T-helper 17 cell (primary cell): ENCODE measurements at places on chromosomes 16 and 17.
A peak's percentile ranks its signal among the peaks of the same experiment; 100 is the strongest.

DNA sequence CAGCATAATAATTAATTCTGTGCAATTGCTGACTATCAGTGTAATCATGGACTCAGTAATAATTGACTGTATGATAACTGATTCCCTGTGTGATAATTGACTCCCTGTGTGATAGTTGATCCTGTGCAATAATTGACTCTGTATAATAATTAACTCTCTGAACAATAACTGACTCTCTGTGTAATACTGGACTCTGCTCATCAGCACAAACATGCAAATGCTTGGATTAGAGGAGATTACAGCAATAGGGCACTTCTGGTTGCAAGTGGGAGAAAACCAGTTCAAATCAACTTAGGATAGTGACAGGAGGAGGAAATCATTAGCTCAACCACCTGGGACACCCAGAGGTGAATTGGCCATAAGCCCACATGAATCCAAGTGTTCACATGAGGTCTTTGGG lies 582.1 kb downstream of the RBFOX1 start:
- no peak for DNase-seq

DNA sequence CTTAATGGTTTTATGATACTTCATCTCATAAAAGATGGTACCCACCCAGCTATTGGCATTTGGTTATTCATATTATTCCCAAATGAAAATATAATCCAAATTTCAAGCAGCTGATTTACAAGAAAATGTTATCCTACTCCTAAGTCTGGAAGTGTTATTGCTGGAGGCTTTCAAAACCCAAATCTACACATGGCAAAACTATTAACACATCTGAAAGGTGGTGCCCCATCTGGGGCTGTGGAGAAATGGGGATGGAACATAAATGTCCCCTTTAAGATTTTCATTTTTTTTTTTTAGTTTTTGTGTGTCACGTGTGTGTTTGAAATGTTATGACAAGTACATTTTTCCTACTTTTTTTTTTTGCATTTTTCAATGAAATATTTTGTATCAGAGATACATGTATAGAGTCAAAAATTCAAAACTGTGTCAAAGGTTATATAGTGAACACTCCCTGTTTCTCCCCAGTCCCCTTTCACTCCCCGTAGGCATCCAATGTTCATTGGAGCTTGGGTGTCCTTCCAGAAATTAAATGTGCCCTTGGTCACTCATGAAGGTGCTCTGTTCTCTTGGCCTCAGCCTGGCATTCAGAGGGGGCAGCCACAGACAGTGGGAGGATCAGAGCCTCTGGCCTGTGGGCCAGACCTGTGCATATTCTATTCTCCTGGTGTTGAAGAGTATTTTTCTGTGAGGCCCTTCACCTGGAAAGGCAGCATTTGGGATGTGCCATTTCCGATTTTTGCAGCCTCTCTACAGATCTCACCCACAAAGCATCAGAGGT lies 79.1 kb downstream of the CLEC16A start:
- DNase-seq = no peak

DNA sequence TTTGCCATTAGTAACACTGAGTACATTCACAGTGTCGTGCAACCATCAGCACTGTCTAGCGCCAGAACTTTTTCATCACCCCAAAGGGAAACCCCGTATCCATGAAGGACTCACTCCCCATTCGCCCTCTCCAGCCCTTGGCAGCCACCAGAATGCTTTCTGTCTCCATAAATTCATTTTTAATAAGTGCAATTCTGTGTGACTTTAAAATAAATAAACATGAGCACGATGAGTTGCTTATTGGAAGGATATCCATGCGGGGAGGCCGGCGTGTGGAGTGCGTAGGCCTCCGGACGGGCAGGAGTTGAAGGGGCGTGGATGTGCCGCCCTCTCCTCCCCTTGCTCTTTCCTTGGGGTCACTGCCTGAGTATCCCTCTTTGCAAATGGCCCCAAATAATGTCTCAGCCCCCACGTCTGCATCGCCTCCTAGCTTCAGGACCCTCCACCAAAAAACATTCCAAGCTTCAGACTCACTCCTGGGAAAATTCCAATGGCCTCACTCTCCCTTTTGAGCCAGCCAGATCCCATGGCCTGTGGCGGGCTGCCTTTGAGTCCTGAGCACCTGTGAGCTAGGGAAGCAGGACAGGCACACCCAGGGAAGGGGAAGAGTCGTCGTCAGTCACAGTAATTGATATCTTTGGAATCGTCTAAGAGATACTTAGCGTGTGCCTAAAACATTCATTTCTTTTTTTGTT lies 306.3 kb downstream of the SEC14L1 start:
- no peak for DNase-seq

GRCh38 chr17:34843682-34844081 lies 117.6 kb downstream of the CCT6B start:
- DNase-seq = no peak

GRCh38 chr17:7988750-7989178 lies 13.7 kb upstream of the GUCY2D start:
- peak; percentile 44 for DNase-seq

GRCh38 chr16:84503751-84504395 lies 586 bp downstream of the MEAK7 start:
- peak; percentile 31 for DNase-seq

DNA sequence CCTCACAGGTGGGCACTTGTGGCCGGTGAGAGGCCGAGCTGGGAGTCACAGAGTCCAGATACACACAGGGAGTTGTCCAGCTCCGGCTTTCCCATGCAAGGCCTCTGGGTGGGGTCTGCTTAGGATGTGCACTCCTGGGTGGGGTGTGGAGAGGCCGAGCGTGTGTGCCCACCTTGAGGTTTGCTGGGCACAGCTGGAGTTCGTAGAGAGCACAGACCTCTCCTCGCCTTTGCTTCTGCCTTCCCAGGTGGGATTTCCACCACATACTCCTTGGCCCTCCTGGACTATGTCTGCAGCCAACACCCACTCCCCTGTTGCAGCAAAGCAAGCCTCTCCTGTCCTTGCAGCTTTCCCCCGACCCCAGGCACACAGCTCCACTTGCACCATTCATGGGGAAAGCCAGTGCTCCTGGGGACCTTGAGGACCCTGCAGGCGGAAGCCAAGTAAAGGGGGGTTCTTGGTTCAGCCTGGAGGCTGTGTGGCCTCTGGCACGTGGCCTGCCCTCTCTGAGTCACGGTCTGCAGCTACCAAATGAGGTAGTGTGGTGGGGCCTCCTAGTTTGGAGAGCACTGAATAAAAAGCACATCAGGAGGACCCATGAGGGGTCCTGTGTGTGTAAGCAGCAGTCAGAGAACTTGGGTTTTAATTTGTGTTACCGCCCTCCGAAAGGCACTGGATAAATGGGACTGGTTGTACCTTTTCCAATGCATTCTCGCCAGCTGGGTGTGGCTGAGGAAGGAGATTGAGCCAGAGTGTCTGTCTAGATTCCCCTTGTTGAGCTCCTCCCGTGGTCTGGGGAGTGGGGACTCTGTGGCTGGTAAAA lies 31.5 kb downstream of the MPRIP start:
- DNase-seq = no peak

GRCh38 chr17:10357768-10358167 lies 15.0 kb downstream of the MYH13 start:
- DNase-seq = no peak

GRCh38 chr17:78151514-78152008 lies 5.4 kb downstream of the C17orf99 start:
- no peak for DNase-seq

GRCh38 chr17:57832314-57833178 lies 17.3 kb downstream of the MRPS23 start:
- no peak for DNase-seq

DNA sequence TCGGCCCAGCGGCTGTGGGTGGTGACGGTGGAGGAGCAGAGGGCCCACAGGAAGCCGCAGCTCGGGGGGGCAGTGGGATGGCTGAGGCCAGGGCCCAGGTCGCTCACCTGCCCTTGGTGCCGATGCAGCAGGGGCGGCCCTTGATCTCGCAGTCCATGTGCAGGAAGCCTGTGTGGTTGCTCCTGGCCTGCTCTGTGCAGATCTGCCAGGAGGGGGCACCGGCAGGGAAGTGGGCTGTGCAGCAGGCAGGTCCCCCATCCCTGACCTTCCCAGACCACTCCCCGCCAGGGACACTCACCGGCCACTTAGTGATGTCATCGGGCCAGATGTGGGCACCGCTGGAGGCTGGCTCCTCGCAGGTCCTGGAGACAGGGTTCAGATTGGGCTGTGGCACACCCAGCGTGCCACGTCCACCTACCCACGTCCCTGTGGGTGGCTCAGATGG lies 6.2 kb downstream of the AANAT start:
- DNase-seq = no peak

GRCh38 chr17:81621494-81622130 lies 15.3 kb downstream of the NPLOC4 start:
- no peak for DNase-seq

DNA sequence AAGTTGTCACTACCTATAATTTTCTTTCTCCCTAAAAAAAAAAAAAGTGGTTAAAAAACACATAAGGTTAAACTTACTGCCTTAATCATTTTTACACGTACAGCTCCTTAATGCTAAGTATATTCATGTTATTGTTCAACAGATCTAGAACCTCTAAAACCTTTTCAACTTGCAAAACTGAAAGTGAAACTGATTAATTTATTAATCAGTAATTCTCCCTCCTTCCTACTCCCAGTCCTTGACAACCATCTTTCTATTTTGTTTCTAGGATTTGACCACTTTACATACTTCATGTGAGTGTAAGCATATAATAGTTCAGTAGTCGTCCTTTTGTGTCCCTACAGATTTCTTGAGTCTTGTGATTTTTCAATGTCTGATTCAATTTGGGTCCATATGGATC lies 251.4 kb upstream of the KIF2B start:
- no peak for DNase-seq
